BE2C (cell line): ENCODE measurements at places on chromosomes 13 and 19.

DNA sequence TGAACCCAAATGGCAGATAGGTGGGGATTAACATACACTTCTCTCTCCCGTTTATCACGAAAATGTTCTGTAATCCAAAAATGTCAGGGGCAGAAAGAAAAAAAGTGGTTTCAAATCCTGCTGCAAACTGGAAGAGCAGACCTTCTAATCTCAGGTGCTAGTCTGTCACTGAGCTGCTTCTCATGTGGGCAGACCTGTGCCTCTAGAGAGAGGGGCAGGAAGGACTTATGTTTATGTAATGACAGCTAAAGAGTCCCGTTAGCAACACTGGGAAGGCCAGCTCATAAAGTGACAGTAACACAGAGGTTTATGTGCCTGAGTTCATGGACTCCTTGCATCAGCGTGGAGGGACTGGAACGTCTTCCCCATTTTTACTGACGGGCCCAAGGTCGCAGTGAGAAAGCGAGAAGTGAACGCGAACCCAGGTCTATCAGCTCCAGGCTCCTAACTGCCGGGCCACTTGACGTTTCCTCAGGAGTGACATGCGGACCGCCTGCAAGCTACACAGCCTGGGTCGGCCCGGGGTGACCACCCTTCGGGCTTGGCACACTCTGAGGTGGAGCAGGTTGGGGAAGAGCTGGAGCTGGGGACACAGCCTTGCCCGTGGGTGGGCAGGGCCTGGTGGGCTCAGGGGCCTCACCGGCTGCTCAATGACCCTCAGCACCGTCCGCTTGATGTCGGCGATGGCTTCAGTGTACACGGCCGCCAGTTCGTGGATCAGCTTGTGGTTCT, 9.6 kb upstream of the RSPH6A start:
- DNase-seq = no peak

DNA sequence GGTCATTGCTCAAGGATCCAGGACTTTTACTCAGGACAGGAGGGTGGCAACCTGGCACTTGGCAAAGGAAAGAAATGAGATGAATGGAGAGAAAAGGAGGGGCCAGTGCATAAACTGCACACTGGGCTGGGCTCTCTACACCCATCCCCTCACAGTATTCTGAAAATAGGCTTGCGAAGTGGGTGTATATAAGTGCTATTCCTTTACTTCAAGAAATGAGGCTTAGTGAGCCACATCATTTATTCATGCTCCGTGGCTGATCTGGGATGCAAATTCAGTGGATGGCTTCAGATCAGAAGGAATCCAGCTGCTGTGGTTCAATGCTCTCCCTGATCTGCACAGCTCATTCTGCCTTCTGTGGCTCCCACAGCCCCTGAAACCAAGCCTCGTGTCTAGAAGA, 297.7 kb downstream of the UQCRFS1 start:
- DNase-seq = no peak

GRCh38 chr13:110136660-110137585, 170.0 kb downstream of the COL4A1 start:
- no peak for DNase-seq

- no peak for DNase-seq
These were observed 400 bp downstream of the PLEKHG2 start for GRCh38 chr19:39412867-39413271.

GRCh38 chr19:861756-862580, 2.5 kb downstream of the CFD start:
- DNase-seq = peak; percentile 80

GRCh38 chr13:77833331-77833863, 85.2 kb downstream of the EDNRB start:
- no peak for DNase-seq

DNA sequence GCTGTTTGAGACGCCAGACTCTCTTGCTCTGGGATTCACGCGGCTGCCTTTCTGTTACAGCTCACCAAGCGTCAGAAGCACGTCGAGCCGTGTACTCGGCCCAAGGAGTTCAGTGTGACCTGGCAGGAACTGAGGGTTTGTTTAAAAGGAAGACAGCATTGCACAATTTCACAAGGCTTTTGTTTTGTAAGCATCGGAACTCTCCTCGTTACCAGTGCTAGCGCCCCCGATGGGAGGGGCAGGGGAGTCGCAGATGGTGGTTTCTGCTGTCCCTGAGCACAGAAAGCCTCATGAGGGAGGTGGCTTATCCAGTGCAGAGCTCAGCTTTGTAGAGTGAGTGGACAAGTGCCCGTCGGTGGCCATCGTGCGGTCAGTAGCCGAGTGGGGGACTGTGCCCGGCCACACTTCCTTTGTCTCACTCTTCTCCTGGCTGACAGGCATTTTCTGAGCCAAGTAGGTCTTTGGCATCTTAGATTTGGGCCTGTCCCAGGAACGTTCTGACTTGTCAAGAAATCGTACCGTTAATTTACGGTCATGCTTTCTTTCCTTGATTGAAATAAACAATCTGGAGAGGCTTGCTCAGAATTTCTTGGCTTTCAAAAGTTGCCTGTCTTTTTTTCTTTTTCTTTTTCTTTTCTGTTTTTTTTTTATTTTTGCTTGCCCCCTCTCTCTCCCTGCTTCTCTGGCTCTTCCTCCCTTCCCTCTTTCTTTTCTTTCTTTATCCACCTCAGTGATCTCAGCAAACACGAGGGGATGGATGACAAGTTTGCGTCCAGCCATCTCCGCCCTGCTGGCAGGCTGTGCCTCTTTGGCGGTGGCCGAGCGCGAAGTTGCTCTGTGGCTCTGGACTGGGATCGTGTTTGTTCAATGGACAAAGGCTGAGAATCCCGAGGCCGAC, 7.7 kb downstream of the KDM4B start:
- DNase-seq = no peak

- DNase-seq = no peak
These were observed 71.0 kb downstream of the ERICH6B start for GRCh38 chr13:45544520-45544919.

GRCh38 chr13:64778002-64778401, 2452.1 kb downstream of the PCDH9 start:
- no peak for DNase-seq

GRCh38 chr13:43510956-43511901, 275.5 kb downstream of the ENOX1 start:
- DNase-seq = no peak

GRCh38 chr19:34990578-34991192, 9.4 kb upstream of the GRAMD1A start:
- no peak for DNase-seq

- no peak for DNase-seq
These were observed 287.4 kb downstream of the SHISA2 start for GRCh38 chr13:25764378-25764777.

DNA sequence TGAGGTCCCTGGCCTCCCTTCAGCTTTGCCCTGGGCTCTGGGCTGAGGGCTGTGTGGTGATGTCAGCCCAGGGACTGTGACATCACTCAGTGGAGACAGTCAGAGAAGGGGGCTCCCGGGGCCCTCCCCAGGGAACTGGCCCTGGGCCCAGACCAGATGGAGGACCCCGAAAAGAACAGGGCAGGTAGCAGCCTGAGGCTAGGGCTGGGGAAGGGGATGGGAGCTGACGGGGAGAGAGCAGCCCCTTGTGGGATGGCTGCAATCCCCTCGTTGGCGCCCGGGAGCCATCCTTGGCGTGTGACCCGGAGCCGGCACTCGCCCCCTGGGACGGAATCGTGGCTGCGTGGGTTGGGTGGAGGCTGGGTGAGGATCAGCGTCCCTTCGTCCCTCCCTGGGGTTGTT, 13.6 kb downstream of the CSNK1G2 start:
- no peak for DNase-seq

GRCh38 chr19:44927746-44928145, 13.3 kb downstream of the APOC1 start:
- no peak for DNase-seq

DNA sequence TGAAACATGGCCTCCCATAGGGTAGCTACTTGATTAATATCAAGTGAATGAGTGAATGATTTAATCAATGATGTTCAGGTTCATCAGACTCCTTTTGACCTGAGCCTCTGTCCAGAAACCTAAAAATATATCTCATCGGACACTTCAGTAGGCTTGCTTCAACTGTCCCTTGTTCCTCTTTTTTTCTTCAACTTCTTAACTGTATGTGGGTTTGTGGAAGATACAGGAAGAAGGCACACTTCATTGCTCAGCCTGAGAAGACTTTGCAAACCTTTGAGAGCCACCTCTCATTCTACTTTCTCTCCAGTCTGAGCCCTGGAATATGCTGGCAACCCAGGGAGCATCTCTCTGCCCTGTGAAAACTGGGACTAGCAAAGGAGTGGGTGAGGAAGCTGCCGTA, 557.0 kb downstream of the FGF9 start:
- no peak for DNase-seq

DNA sequence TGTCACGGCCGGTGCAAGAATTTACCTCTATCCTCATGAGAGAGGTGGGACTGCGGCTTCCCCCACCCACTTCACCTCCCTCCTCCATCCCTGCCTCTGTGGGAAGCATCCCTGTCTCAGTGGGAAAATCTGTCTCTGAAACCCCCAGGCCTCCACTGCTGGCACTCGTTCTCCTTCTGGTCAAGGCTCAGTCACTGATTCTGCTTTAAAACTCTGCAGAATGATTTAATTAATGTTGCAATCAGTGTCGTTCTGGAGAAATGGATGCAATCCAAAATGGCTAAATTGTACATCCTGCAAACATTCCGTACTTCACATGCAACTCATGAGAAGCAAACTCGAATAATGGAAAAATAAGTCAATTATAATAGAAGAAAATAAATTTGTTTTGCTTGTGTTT, 5.6 kb downstream of the RASL11A start:
- peak; percentile 28 for DNase-seq

- peak; percentile 72 for DNase-seq
These were observed 4.0 kb upstream of the PRAM1 start for GRCh38 chr19:8506402-8506957.

- no peak for DNase-seq
These were observed 175.1 kb downstream of the NUFIP1 start for GRCh38 chr13:44814161-44814560.

GRCh38 chr13:48490241-48490640, 42.6 kb downstream of the RCBTB2 start:
- DNase-seq = no peak

DNA sequence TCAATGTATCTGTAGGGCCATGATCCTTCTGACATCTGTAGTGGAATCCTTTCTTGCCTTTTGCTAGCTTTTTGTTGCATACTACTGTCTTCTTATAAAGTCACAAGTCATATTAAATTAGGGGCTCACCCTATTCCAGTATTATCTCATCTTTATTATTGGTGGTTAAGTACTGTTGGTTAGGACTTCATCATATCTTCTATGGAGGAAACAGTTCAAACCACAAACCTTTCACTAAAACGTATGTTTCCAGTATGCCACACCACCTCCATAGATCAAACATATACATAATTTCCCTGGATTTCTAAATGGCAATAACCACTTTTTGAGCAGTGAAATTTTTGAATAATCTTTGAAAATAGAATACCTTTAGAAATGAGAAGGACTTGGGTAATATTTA, 62.8 kb upstream of the PCDH9 start:
- DNase-seq = no peak

DNA sequence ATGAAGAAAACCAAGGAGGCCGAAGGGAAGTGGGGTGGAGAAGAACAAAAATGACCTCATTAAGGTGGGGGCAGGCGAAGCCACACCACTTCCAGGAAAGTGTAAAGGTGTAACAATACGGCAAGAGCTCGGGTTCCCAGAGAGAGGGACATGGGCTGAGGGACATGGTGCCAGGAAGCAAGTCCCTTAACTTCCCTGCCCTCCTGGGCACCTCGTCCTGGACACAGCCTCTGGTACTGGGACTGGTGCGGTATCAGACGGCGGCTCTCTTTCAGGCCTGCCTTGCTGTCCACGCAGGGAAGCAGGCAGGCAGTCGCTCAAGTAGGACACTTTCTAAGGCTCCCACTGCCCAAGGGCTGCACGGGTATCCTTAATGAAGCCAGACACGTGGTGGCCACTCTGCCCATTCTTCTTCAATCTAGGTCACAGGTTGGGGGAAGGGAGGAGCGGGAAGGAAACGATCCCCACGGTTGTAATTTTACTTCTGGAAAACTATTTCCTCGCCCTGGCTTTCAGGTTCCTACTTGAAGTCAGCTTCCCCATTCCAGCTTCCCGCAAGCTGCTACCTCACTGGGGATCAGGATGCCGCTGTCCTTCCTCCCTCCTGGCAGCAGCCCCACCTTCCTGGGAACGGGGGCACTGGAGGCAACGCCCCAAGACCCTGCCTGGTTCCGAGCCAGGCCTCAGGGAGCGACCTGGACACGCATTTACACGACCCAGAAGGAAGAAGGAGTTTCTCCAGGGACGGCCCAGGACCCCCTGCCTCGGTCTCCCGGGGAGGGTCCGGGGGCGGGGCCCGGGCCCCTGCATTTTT, 1.2 kb downstream of the AP3D1 start:
- DNase-seq = no peak

- no peak for DNase-seq
These were observed 48.4 kb upstream of the MEDAG start for GRCh38 chr13:30857636-30858035.
